ENCODE measurements at places on chromosomes 3 and 15.
A peak's percentile ranks its signal among the peaks of the same experiment; 100 is the strongest.

- no peak for DNase-seq
Measured at GRCh38 chr15:47773143-47773542, 55.8 kb downstream of the SEMA6D start.

GRCh38 chr15:75174102-75174501 is 27.6 kb upstream of the C15orf39 start:
- no peak for DNase-seq

DNA sequence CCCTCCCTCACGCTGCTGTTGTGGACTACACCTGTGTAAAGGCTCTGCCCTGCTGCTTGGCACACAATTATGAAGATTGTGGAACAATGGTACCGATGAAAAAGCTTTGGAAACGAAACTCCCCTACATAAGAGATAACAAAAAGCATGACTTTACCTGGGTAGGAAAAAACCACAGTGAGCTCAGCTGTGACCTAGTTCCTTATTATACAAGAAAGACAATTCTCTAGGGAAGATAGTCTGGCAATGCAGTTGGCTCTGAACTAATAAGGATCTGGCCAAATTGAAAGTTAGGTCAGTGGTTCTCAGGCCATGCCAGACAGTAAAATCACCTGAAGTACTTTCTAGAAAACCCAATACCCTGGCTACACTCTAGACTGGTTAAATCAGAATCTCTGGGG is 16.1 kb downstream of the CLEC3B start:
- no peak for DNase-seq

DNA sequence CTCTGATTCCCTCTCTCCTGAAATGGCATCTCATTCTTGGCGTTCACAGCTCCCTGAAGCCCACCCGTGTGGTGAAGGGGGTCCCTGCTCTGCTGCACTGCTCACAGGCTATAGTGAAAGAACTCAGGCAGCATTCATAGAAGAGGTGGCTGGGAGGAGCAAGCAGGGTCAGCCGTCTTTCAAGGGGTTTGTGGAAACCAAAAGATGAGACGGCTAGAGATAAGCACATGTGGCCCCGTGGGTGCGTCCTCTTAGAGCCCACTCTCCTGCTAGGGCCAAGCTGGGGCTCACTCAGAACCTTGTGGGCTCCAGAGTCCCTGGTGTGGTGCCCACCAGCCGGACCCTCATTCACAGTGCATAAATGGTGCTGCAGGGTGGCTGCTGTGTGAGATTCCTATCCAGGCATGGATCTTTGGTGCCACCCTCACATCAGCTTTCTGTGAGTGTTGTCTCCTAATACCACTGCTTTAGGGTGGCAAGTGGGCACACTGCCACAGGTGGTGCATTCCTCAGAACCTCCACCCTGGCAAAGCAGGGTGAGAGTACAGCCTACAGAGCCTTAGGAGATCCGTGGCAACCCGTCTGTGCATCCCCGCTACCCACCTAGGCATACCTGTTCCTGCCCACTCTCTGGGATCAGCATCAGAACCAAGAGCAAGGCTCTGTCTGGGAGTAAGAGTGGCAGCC is 11.2 kb upstream of the SEMA4B start:
- DNase-seq: no peak

- no peak for DNase-seq
Measured at GRCh38 chr3:11953350-11953749, 50.8 kb upstream of the SYN2 start.

DNA sequence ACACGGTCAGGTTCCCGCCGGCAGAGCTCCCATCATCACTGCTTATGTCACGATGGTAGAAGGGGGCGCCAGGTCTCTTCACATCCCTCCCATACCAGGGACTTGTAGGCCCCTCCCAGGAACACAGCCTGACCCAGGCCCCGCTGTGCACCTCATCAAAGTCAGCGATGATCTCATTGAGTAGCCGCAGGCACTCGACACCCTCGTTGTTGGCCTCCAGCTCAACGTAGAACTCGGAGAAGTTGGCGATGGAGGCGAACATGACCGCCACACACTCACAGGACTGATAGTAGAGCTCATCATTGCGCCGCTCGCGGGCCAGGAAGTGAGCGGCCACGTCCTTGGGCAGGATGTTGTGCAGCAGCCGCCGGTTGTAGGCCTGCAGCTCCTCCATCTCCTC is 89.2 kb downstream of the SEC22A start:
- DNase-seq: no peak

DNA sequence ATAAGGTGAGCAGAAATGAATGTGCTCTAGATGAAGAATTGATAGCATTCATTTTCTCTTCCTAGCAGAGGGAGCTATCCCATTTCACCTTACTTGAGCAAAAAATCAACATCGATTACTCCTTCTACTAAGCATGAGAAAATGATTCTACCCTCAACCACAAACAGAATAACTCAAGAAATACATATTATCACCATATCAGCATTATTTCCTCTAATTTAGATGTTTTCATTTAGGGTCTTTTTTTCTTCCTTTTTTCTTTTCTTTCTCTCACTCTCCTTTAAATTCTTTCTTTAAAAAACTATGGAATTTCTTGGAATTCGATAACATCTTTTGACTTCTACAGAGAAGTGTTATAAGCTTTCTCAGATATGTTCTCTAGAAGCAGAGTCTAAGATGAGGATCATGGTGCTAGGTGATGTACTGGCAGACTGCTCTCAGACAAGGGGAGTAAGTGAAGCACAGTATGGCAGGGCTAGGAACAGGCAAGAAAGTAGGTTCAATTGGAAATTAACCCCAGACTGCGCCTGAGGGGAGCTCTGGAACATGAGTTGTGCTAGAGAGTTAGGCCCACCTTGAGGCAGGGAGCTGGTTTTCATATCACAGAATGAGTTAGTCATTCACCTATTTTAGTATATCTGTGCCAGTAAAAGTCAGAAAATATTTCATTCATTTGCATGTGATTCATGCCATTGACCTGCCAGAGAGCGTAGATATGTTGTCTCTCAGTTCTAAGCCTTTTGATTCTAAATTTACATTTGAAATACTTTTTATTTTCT is 279.2 kb upstream of the KCNH8 start:
- peak; percentile 13 for DNase-seq

DNA sequence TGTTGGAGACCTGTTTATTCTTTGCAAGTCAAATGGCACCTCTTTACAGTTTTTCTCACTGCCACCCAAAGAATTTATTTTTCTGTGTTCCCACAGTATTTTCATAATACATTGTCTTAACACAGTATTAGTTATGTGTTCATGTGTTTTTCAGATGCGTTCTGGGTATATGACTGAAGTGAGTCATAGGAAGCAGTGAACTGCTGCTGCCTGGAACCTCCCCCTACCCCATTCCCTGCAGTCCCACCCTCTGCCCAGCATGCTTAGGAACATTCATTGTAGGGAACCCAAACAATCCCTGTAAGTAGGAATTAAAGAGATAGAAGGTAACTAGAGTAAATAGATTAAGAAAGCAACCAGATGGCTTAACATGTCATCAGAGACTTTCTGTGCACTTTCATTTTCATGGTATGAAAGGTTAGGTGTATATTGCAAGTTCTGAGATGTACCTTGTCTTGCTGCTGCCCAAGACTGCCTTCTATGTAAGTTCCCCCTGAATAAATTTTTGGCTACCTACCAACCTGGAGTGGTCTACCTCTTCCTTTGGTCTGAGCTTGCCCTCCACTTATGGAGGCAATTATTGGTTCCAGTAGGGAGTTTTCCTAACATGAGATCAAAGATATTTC is 21.9 kb upstream of the SQOR start:
- no peak for DNase-seq

DNA sequence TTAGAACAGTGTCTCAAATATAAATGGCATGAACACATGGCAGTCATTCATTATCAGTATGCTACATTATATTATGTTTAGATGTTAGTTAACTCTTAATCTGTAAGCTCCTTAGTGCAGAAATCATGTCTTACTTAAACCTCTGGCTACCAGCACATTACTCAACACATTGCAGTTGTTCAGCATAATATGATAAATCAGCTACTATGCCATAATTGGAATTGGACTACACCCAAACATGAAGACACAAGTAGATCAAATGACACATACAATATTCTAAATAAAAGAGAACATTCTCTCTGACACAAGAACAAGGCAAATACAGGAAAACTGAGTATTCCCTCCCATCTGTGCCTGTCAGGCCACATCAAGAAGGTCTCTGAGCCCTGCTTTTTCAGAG is 116.1 kb downstream of the PCCB start:
- no peak for DNase-seq

GRCh38 chr15:23566071-23566554 is 639 bp downstream of the MKRN3 start:
- DNase-seq: peak; percentile 54

GRCh38 chr3:33525232-33525631 is 85.0 kb upstream of the UBP1 start:
- DNase-seq: no peak

DNA sequence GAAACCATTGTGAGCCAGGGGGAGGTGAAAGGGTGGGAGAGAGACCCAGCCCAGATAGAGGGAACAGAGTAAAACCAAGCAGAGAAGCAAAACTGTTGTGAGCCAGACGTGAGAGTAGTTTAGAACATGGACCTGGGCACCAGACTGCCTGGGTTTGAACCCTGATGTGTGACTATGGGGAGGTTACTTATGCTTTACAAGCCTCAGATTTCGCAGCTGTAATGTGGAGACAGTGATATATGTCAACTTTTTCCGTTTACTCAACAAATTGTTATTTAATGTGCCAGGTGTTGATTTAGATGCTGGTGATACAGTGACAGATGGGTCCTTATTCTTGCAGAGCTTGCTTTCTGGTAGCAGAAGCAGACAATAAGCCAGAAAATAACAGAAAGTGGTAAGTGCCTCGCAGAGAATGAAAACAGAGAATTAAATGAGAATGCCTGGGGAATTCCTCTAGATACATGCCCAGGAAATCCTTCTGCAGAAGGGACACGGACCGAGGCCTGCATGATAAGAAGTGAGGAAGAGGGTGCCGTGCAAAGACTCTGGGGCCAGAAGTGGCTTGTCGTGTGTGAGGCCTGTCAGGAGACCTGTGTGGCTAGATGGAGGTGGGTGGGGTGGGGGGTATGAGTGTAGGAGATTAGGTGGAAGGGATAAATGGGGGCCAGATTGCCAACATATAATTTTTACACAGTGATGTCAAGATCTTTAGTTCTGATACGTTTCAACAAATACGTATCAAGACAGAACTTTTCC is 15.0 kb downstream of the KAT2B start:
- no peak for DNase-seq

DNA sequence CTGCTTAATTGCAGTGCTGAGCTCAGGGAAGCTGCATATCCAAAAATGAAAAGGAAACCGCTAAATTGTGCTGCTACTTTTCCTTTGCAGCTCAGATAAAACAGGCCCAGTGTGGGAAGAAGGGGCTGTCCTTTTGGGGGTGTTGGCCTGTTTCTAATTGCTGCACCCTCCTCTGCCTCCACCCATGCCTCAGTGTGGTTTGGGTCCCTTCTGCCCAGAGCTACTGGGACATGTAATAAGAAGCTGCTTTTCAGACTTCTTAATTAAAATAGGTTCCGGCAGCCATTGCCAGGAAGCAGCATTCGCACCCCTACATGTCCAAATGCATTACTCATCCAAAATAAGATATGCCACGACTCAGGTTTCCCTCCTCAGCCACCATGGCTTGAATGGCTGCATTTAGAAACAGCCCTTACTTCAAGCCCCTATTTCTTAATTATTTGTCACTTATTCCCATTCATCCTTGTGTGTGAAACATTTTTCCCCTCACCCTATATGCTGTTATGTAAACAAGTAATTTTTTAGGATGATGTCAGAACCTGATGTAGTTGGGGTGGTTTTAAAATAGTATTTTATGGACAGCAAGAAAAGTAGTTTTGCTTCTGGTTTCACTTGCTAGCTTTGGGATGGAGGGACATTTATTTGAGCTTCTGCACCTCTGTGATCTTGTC is 235.9 kb upstream of the CTDSPL start:
- DNase-seq: no peak

DNA sequence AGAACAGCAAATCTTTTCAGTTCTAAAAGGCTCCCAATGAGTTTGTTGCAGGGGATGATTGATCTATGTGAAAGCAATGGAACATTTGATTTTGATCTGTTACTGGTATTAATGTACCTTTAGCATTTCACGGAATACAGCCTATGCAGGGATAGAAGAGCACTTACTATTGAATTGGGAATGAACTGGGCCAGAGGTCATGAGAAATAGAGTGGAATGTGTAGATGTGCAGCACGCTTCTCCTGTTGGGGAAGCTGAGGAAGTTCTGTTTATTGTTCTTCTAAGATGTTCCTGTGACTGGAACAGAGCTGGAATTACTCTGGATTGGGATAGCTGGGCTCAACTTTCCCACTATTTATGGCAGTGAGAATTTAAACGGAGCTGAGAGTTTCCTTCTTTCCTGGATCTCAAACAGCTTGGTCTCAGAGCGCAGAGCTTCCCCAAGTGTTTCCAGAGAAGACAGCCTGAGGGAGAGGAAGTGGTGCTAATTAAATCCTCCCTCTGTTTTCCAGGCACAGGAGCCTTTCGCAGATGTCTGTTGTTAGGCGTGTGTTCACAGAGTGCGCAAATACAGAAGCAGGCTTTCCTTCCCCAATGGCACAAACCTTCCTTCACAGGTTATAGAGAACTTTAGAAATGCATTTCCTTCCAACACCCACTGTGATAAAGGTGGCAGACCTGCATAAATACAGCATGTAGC is 32.5 kb downstream of the TPRG1 start:
- DNase-seq: no peak

- DNase-seq: no peak
Measured at GRCh38 chr3:98764472-98764884, 1.3 kb downstream of the ST3GAL6 start.

GRCh38 chr3:36373084-36373483 is 7.2 kb upstream of the STAC start:
- no peak for DNase-seq

- no peak for DNase-seq
Measured at GRCh38 chr3:42905740-42906069, 237 bp upstream of the ZNF662 start.

DNA sequence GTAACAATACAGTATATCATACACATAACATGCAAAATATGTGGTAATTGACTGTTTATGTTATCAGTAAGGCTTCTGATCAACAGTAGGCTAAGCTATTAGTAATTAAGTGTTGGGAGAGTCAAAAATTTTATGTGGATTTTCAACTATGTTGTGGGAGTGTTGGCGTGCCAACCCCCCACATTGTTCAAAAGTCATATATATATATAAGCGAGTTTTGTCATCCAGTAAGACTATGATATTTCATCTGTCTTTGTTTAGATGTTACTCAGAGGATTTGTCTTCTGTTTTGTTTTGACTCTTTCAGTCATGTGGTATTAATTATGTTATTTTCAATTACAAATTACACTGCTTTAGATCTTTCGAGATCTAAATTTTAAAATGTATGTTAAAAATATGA is 51.0 kb upstream of the RAP2B start:
- DNase-seq: no peak

- no peak for DNase-seq
Measured at GRCh38 chr3:191531434-191531972, 70.5 kb downstream of the PYDC2 start.

DNA sequence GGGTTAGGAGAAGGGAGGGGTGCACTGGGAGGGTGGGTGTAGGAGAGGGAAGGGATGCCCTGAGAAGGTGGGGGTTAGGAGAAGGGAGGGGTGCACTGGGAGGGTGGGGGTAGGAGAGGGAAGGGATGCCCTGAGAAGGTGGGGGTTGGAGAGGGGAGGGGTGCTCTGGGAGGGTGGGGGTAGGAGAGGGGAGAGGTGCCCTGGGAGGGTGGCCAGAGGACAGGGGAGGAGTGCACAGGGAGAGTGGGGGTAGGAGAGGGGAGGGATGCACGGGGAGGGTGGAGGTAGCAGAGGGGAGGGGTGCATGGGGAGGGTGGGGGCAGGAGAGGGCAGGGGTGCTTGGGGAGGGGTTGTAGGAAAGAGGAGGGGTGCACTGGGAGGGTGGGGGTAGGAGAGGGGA is 3.2 kb downstream of the TM4SF19 start:
- DNase-seq: no peak
